HFF-Myc (cell line): ENCODE measurements at places on chromosomes 6 and 20.

DNA sequence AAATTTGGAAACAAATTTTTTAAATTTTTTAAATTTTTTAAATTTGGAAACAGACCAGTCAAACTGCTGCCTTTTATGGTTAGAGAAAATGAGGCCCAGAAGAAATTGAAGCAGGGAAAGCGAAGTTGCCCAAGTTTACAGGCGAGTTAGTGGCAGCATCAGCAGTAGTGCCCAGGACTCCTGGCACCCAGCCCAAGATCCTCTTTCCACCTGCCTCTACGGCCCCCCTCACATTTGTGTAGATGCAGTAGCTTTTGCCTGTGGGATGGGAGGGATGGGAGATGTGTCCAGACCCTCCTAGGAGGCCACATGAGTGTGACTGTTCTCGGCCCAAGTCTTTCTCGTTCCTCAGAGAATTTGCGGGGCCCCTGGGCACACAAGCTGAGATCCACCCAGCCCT, 49.8 kb downstream of the HNF4A start:
- DNase-seq, result no peak

DNA sequence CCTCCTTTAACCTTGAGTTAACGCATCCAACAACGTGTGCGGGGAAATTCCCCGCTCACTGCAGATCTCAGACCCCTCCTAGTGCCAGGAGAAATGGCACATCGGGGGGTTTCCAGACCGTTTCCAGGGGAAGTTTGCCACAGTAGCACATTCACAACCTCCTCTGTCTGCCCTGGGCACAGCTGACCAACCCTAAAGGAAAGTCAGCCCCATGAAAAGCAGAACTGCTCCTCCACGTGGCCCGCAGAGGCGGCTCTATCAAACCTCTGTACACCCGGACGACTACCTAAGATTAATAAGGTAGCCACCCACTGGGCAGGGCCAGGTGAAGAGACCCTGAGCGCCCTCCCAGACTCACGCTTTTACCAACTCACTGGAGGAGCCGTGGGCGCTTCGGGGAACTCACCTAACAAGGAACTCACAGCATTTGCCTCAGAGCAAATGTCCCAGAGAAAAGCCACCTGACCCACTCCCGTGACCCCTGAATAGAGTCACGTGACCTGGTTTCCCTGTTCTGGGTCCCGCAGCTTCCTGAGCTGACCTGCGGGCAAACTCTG, 93.1 kb downstream of the PRND start:
- DNase-seq, result no peak

DNA sequence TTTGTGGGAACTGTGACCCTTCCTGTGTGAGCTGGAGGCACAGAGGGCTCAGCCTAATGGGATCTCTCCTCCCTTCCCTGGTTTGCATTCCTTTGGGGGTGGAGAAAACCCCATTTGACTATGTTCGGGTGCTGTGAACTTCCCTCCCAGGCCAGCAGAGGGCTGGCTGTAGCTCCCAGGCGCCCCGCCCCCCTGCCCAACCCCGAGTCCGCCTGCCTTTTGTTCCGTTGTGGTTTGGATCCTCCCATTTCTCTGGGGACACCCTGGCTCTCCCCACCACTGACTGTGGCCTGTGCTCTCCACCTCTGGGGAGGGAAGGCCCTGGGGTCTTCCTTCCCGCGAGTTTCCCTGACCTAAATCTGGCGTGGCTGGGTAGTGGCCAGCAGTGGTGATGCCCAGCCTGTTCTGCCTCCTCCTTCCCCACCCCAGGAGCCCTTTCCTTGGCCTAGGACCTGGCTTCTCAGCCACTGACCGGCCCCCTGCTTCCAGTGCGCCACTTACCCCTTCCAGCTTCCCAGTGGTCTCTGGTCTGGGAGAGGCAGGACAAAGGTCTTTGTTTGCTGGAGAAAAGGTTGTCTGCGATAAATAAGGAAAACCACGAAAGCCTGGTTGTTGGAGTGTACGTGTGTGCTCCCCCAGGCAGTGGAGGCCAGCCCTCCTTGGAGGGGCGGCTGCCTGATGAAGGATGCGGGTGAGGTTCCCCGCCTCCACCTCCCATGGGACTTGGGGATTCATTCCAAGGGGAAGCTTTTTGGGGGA, 4.9 kb downstream of the VEGFA start:
- no peak for DNase-seq

GRCh38 chr6:140124498-140124897, 750.0 kb upstream of the CITED2 start:
- DNase-seq, result no peak

- no peak for DNase-seq
Measured at GRCh38 chr20:24745206-24745605, 203.9 kb upstream of the CST7 start.

DNA sequence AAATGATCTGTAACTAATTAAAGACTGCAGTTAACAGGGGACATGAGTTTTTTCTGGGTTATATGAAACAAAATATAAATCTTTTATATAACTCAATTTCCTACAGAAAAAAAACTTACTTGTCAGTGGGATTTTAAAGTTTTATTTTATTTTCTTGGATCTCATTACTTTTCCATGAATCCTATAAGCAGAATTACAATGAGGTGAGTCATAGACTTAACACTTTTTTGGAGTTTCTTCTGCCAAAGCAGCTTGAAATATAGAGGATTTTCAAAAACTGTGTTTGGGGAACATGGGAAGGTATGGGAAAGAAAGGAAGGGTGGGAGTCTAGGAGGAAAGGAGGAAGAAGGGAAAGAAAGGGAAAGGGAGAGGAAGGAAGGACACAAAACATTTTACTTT, 130.7 kb downstream of the AIG1 start:
- DNase-seq, result no peak

GRCh38 chr6:44561060-44561623, 173.6 kb downstream of the CDC5L start:
- DNase-seq, result no peak

DNA sequence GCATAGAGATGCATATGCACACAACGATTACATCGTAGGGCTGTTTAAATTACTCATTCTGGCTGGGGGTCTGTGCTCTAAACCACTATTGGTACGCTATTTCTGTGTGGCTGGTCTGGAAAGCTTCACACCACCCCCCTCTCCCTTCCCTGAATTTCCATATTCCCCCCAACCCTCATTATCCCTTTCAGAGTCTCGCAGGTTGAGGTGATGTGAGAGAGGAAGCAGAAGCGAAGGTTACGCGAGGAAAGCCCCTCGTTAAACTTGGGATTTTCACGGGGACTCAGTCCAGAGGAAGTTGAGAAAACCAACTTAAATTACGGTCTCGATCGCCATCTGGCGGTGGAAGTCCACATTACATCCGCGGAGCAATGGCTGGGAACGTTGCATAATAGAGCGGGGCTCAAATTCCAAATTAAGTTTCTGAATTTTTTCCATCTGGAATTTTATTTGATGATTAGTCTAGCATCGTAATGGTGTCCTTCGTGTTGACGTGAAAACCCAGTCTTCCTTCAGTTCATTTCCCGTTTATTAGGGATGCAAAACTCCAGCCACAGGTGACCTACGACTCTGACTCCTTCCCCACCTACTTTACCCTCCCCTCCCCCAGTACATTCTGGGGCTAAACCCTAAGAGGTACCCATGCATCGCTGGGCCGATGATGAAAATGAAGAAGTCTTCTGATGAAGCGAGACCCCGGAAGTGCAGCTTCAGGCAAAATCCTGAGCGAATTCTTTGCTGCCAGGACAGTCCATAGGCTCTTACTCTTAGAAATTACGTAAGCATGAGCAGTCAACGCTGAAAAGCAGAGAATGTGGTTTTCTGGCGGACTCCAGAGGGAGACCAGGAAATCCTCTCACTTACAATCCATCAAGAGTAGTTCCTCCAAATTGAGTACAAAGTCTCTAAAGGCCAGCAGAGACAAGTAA, 19.7 kb downstream of the HLA-DOB start:
- DNase-seq, result no peak

GRCh38 chr6:73965539-73966029, 269.6 kb downstream of the CD109 start:
- DNase-seq, result no peak

DNA sequence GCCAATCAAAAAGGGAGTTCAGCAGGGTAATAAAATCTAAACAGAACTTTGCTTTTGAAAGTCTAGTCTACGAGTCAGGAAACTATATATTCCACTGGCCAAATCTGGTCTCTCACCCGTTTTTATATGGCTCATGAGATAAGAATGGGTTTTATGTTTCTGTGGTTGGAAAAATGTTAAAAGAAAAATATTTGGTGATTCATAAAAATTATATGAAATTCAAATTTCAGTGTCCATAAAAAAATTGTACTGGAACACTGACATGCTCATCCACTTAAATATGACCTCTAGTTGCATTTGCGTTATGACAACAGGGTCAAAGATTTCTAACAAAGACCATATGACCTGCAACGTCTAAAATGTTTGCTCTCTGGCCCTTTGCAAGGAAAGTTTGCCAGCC, 22.3 kb upstream of the LAMP5 start:
- DNase-seq, result no peak

- DNase-seq, result no peak
Measured at GRCh38 chr6:4296552-4296951, 161.2 kb upstream of the ECI2 start.

DNA sequence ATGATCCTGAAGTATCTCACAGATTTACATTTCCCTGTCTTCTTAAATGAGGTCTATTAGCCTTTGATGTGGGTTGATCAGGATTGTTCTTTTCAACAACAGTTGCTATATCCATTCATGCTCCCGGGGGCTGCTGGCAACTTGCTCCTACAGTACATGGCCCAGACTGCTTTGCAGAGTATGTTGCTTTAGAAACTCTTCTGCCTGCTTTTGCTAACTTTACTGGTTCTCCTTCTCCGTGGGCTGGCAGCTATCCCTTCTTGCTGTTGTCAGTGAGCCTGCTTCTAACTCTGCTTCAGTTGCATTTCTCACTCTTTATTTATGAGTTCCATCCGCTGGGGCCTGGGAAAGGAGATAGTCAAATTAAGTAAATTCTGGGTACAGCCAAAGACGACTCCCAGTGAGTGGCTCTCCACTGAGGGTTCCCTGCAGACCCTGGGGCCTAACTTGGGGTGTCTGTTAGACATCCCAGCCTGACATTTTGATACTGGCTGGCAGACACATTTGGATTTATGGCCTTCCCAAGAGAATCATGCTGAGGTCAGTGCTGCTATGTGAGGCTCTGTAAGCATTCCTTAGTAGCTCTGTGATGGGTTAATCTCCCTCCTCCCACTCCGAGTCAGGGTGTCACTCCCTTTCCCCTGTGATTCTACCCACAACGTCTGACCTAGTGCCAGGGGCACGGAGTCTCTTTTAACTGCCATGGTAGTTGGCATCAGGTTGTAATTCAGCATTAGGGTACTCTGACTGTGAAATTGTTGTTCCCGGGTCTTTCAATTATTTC, 73.6 kb downstream of the SLX4IP start:
- DNase-seq, result no peak
